Skeletal muscle cell (primary cell): ENCODE measurements at places on chromosomes 5 and 9.
A peak's percentile ranks its signal among the peaks of the same experiment; 100 is the strongest.

- DNase-seq, result peak; percentile 69
Observed at GRCh38 chr9:114691046-114691955, 9.3 kb upstream of the TEX48 start.

DNA sequence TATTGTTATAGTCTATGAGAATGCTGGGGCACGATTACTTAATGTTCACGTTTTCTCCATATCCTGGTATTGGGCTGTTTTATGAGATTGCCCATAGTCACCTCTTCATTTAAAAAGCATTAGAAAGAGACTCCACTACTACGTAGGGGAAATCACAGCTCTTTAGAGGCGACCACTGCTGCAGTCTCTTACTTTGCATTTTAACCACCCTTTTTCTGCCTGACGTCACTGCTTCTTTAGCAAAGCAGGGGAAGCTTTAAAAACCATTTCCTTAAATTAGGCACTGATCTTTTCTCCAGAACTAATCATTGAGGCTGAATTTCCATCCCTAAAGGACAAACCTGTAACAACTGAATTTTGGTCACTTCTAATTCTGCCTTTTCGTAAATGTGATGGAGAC lies 38.9 kb downstream of the ZNF608 start:
- DNase-seq, result no peak

- no peak for DNase-seq
Observed at GRCh38 chr9:102841376-102841775, 153.8 kb upstream of the CYLC2 start.

- peak; percentile 60 for DNase-seq
Observed at GRCh38 chr9:85536076-85536475, 205.7 kb downstream of the AGTPBP1 start.

GRCh38 chr5:14930486-14930885 lies 58.9 kb upstream of the ANKH start:
- no peak for DNase-seq

- no peak for DNase-seq
Observed at GRCh38 chr9:133304158-133304470, 29.1 kb upstream of the ABO start.
